ENCODE measurements at places on chromosomes 7 and 10.

DNA sequence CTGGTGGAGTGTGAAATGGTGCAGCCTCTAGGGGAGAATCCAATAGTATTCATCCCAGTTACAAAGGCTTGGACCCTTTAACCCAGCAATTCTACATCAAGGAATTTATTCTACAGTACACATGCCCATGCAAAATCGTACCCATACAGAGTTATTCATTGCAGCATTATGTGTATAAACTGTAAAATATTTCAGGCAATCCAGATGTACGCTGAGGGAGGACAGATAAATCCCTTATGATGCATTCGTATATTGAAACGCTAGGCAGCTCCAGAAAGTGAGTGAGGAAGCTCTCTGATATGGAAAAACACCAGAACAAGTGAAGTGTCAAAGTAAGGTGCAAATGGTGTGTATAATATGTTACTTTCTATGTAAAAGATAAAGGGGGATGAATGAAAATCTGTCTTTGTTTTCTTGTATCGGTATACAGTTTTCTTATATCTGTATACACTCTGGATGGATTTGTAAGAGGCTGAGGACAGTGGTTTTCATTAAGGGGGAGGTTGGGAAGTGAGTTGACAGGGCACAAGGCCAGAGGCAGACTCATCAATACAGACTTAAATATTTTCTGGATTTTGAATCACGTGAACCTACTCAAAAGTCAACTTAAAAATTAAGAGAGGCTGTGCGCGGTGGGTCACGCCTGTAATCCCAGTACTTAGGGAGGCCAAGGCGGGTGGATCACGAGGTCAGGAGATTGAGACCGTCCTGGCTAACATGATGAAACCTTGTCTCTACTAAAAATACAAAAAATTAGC is 17.1 kb downstream of the VWA2 start:
- DNase-seq, result no peak

GRCh38 chr10:79938728-79939406 is 10.0 kb downstream of the SFTPD start:
- DNase-seq, result no peak

GRCh38 chr10:115657161-115657860 is 564.1 kb downstream of the ATRNL1 start:
- no peak for DNase-seq

DNA sequence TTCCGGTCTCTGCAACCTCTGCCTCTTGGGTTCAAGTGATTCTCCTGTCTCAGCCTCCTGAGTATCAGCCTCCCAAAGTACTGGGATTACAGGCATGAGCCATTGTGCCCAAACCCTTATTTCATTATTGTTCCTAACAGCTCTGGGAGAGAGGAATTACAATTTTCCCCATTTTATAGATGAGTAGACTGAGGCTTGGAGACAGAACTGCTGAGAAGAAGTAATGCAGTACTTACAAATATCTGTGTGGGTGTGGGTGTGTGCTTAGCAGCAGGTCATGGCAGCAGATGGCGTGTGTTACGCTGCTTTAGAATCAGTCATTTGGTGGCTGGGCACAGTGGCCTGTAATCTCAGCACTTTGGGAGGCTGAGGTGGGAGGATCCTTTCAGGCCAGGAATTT is 7.4 kb downstream of the PRKRIP1 start:
- DNase-seq, result no peak

GRCh38 chr7:143043391-143043790 is 8.8 kb upstream of the OR6V1 start:
- no peak for DNase-seq

GRCh38 chr10:95907456-95908253 is at the start of gene CC2D2B:
CC2D2B (plus strand) TSS chr10:95907975; CDS start chr10:95911324, 3,349 bp downstream.
- DNase-seq, result peak; percentile 19

DNA sequence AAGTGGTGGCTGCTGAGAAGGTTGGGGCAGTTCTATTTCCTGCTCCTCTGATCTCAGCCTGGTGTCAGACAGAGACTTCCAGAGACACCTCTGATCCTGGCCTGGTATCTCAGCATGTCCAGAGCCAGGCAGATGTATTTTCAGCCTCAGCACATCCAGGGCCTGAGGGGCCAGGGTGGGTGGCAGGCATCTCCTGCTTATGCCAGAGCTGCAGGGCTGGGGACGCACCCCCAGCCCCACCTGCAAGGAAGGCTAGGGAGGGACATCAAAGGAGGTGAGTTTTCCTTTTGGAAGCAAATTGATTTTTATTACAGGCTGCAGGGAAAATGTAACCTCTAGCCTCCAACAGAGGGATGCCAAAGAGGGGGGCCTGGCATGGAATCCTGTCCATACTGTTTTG is 36.7 kb downstream of the CFAP46 start:
- DNase-seq, result no peak

GRCh38 chr7:2358968-2359527 is 4.4 kb downstream of the EIF3B start:
- no peak for DNase-seq

DNA sequence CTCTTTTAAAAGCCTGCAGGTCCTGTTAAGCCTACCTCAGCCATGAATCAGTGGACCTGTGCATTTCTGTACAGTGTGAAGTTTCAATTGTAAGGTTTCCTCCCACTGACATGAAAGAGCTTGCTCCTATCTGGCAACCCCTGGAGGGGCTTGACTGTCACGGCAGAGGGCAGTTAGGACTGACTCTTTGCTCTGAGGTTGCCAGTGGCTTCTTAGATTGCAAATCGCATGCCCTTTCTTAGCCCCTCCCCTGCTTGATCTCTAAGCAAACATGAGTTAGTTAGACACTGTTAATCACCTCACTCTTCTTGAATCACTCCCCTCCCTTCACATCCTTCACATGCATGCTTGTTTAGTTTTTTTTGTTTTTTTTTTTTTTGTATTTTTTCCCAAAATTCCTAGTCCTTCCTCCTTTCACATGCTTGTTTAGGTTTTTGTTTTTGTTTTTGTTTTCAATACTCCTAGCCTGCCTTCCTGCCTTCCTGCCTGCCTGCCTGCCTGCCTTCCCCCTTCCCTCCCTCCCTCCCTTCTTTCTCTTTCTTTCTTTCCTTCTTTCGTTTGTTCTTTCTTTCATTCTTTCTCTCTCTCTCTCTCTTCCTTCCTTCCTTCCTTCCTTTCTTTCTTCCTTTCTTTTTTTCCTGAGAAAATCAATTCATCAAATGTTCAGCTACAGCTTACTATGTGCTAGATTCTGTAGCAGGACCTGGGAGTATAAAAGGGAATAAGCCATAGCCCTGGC is 6.0 kb upstream of the HIPK2 start:
- DNase-seq, result no peak

- DNase-seq, result no peak
Measured at GRCh38 chr7:27670676-27671075, 8.0 kb upstream of the HIBADH start.

GRCh38 chr7:37448011-37448635 is 541 bp downstream of the ELMO1 start:
- no peak for DNase-seq

GRCh38 chr10:110498982-110499795 is 1.5 kb downstream of the DUSP5 start:
- no peak for DNase-seq

DNA sequence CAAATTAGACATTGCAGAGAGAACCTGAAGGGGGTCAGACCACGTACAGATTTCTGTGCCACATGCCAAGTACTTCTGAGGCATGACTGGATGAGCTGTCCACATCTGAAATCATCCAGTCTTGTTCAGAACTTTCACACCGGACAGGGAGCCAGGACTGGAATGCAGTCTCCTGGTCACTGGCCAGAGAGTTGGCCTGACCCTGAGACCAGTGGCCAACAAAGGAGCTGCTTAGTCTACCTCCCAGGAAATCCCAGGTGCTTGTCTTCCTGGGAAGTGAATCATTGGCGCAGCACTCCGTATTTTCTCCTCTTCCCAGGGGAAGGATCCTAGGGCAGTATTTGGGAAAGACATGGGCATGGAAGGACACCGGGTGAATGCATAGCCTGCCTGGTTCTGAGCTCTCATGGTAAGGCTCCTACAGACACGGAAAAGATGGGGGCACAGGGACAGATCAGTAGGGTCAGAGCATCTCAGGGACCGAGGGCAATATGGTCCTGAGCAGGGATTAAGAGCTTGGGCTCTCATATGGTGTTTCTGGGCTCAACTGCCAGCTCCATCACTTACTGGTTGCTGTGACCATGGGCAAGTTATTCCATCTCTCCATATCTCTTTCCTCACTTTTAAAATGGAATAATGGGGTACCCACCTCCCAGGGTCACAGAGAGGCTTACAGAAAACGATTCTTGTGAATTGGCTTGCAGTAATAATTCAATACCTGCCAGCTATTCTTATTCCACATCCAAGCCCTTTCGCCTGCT is 1.3 kb upstream of the SCD start:
- DNase-seq, result no peak

DNA sequence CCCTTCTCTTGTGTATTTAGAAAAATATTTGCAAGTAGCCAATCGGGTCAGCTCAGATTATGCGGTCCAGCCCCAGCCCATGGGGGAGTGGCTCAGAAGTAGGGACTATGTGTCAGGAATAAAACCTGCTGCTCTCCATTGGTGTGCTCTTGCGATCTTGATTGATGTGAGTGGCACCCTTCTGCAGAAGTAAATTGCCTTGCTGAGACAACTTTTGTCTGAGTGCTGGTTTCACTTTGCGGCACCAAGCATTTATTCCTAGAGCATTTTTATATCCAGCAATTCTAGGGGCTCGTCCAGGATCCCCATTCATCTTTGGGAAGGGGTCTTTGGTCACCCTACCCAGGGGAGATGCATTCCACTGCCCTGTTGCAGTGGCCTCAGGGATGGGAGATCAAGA is 26.1 kb upstream of the FAM221A start:
- DNase-seq, result no peak

- no peak for DNase-seq
Measured at GRCh38 chr7:143910473-143911248, 8.7 kb upstream of the TCAF1 start.

GRCh38 chr10:132972986-132973902 is 30.9 kb upstream of the CFAP46 start:
- no peak for DNase-seq

- no peak for DNase-seq
Measured at GRCh38 chr7:107186240-107186639, 17.4 kb downstream of the HBP1 start.

DNA sequence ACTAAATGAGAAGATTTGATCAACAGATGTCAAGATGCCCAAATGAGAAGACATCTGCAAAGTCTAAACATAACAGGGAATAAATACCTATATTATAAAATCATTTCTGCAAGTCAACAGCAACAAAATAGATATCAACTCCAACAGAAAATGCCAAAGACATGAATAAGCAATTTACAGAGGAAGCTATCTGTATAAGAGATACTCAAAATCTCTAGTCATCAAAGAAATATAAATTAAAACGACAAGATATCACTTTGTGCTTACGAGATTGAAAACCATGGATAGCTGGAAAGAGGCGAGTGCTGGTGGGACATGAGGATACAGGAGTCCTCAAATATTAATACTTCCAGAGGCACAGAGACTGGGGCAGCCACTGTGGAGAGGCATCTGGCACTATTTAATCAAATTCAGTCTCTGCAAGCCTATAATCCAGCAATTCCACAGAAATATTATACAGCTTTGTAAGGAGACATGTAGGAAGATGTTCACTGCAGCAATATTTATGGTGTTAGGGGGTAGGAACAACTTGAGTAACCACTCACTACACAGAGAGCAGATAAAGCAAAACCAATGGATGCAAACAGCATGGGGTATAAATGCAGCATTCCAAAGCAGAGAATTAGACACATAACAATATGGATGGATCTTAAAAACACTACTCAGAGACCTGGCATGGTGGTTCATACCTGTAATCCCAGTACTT is 4.8 kb downstream of the DNMBP start:
- no peak for DNase-seq

DNA sequence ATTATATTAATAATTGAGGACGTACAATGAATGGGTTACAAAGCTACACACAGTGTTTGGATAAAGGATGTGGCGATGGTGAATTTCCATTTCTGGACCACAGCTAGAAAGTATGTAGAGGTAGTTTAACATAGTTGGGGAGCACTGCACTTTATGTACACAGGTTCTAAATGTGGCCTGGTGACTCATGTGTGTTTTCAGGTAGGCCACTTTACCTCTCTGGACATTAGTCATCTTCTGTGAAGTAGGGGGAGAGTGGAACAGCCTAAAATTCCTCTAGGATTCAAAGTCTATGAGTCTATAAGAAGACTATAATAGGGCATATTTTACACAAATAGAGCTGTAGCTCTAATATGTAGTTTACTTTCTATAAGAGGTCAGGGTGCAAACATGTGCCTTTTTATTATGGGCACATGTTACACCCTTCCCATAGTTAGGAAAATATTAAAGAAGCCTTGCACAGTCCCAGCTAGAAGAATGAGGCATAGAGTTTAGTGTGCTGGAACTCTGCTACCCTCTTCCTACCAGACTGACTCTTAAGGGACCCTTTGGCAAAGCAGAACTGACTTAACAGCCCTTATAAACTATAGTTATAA is 594.9 kb downstream of the LRMDA start:
- DNase-seq, result no peak

- DNase-seq, result no peak
Measured at GRCh38 chr7:117565226-117565625, 85.4 kb downstream of the CFTR start.

DNA sequence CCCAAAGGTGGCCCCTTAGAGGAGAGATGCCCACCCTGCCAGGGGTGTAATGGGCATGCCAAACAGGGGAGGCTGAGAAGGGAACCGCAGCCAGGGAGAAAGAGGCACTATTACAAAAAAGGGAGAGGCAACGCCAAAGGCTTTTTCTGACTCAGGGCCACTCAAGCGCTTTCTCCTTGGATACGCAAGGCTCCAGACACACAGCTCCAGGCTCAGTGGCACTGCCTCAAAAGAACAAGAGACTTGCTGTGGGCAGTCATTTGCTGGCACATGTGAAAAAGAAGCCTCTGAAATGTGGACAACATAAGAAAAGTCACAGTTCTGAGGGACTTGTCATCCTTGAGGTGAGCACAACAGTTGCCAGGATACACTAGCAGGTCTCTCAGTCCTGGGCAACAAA is 128.4 kb downstream of the DGKI start:
- no peak for DNase-seq

- DNase-seq, result no peak
Measured at GRCh38 chr7:885261-885892, 9.0 kb downstream of the GET4 start.

GRCh38 chr10:91617072-91617609 is 15.7 kb downstream of the PPP1R3C start:
- no peak for DNase-seq

GRCh38 chr10:88095778-88096431 is 232.5 kb downstream of the PTEN start:
- no peak for DNase-seq

- DNase-seq, result peak; percentile 66
Measured at GRCh38 chr7:99392659-99393354, 15.6 kb downstream of the PDAP1 start.

DNA sequence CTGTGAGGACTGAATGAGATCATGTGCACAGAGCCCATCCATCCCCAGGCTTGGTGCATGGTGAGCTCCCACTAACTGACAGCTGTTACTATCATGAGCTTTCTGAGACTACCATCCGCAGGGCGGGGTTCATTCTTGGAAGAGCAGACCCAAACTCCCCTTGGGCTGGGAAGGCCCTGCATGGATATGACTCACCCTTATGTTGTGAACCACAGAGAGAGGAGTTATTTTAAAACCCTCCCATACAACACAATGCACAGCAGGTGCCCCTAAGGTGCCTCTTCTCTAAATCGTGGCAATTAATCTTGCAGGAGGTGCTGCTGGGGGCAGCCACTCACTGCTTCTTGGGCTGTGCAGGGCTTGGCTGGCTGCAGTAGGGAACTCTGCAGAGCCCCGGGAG is 219.1 kb downstream of the GFRA1 start:
- DNase-seq, result no peak

GRCh38 chr10:50293513-50294313 is 42.4 kb upstream of the ASAH2 start:
- no peak for DNase-seq

Measured in stimulated activated CD8-positive, alpha-beta memory T cell treated with anti-CD3 and anti-CD28 coated beads, Interleukin-7, amount 100 ng/mL, for 4 hours (primary cell).